ENCODE measurements at places on chromosomes 7 and 10. TPM values are rescaled to one million over a fixed set of nuclear protein-coding genes. Genes with fewer than 3 reads are reported as not detected.

GRCh38 chr7:120738816-120739215, 119.1 kb downstream of the TSPAN12 start:
- DNase-seq: no peak

The OR2A42 gene
- 0.10 TPM for total RNA-seq

DNA sequence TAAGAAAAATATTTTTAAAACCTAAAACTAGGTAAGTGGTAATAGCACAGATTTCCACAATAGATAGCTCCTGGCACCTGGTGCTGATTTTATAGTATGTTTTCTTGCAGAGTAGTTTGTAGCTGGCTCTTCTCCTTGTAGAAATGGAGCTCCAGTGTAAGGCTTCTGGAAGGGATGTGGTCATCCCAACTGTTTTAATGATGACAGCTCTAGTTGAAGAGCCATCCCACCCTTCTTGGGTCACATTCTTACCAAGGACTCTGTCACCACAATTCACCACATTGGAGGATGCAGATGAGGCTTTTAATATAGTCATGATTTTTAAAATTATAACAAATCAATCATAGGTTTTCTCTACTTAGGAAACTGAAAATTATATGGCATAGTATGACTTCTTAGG, 31.0 kb downstream of the TES start:
- no peak for DNase-seq

GRCh38 chr7:100209493-100209892, 10.3 kb upstream of the PVRIG start:
- no peak for DNase-seq

- no peak for DNase-seq
Observed at GRCh38 chr7:139532636-139533155, 9.2 kb downstream of the CLEC2L start.

- DNase-seq: no peak
Observed at GRCh38 chr7:143299840-143300239, 11.7 kb downstream of the CASP2 start.

- no peak for DNase-seq
Observed at GRCh38 chr7:89618274-89618673, 536.0 kb upstream of the STEAP1 start.

GRCh38 chr10:78589687-78590086, 479.1 kb upstream of the ZMIZ1 start:
- DNase-seq: no peak

- no peak for DNase-seq
Observed at GRCh38 chr7:127718340-127718679, 66.3 kb downstream of the SND1 start.

DNA sequence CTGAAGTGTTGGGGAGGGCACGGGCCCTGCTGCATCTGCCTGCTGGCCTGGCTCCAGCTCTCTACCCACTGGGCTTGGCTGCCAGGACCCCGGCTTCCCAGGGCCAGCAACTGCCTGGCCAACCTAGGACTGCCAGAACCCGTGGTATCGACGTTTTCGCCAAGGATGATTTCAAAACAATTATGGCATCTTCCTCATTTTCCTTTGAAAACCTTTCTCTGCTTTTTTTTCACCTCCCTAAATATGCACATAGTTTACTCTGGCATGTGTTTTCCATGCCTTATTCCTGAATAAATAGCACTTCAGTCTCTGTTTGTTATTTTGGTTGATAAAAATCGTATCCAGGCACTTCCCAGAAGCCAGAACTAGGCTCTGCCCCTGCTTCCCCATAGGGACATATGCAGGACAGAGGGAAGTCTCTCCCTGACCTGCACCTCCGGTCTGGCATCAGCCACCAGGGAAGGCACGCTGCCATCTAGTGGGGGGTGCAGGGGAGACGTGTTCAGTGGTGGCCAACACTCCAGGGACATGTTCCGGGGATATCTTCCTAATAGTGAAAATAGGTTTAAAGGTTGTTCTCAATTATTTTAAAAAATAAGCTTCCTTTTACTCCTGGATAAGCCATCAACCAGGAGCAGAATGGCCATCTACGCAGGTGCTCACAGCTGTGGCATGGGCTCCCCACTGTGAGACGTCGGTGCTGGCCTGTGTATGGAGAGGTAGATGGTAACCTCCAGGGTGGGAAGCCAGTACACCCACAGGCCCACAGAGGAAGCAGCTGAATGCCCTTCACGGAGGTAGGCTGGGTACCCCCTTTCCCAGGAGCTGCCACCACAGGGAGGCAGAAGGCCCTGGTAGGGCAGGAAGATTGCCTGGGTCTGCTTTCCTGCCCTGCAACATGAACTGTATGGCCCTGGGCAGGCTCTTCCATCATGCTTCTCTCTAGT, 30.7 kb upstream of the ANTXRL start:
- no peak for DNase-seq

The GPR141 gene
- 5.7 TPM for total RNA-seq

- peak; percentile 31 for DNase-seq
Observed at GRCh38 chr10:114384181-114384580, 20.1 kb downstream of the AFAP1L2 start.

The CUZD1 gene
- 0.59 TPM for total RNA-seq

The OPN1SW gene
- not detected for total RNA-seq

DNA sequence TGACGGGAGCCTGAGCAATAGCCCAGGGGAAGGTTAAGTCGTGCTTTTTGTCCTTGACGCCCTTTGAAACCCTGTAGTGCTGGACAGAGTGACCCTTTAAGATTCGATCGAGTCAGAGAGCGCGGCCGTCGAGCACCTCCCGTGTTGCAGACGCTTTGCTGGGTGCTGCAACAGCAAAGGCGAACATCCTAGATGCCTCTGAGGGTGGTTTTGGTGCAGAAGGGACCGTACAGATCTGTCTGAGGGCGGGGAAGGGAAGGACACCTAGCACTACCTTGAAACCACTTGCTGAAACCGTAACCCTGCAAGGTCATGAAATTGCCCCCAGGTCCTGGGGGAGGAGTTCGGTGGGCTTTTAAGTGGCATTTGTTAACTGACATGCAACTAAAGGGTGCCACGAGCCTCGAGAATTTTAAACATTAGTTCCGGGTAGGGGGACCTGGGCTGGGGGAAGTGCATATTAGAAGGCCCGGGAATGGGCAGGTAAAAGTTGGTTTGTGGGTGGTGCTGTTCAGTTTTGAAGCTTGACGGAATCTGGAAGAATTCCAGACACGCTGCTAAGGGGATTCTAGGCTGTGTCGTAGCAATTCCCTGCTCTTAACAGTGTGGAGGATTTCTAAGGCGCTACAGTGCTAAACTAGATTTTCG, 786 bp downstream of the ATP5F1C start:
- peak; percentile 9 for DNase-seq

Data from skin of body (tissue), 3 donors.